Stimulated activated CD4-positive, alpha-beta T cell treated with anti-CD3 and anti-CD28 coated beads, TNF-alpha, amount 100 ng/mL, for 24 hours (primary cell): ENCODE measurements at places on chromosomes 3 and 15.

- DNase-seq: no peak
Observed at GRCh38 chr3:120153294-120153693, 59.0 kb upstream of the GSK3B start.

DNA sequence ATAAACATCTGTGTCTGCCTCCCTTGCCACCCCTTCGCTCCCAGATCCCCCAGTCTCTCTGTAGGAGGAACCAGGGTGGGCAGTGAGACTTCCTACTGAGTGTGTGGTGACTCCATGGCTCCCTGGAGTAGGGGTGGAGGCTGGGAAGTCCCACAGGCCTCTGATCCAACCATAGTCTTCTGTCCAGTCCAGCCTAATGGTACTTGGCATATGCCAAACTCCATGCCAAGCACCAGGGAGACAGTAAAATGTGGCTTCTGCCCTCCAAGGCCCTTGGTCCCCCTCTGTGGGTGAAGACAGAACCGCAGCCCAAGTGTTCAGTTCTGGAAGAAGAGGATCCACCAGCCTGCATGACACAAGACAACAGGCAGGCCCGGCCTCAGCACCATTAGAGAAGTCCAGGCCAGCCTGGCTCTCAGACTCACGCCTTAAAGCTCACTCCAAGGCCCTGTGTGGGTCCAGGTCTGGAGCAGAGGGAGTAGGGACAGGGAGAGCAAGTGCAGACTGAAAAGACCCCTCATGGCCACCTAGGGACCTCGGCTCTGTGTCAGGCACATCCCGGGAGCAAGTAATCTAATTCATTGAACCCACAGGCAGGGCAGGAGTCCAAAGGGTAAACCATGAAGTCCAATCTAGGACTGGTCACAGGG is 112.7 kb downstream of the ETFA start:
- no peak for DNase-seq

DNA sequence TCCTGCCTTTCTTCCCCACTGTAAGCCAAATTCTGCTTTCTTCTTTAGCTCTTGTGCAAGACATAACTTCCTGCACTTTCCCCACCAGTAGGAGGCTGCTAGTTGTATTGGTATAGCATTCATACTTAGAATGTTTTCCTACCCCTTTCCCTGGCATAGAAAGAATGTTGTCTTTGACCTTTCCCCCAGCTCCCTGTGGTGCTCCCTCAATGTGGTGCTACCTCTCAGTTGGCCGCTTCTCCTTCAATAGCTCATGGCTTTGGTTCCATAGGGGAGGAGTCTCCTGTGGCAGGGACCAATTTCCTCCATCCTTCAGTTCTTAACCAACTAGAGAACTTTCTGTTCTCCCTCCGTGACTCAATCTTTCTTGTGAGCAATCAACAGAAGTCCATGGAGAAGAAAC is 67.5 kb upstream of the AKAP13 start:
- no peak for DNase-seq

GRCh38 chr3:133157716-133158115 is 119.5 kb downstream of the TMEM108 start:
- no peak for DNase-seq

- no peak for DNase-seq
Observed at GRCh38 chr15:71562251-71562650, 248.1 kb upstream of the NR2E3 start.

DNA sequence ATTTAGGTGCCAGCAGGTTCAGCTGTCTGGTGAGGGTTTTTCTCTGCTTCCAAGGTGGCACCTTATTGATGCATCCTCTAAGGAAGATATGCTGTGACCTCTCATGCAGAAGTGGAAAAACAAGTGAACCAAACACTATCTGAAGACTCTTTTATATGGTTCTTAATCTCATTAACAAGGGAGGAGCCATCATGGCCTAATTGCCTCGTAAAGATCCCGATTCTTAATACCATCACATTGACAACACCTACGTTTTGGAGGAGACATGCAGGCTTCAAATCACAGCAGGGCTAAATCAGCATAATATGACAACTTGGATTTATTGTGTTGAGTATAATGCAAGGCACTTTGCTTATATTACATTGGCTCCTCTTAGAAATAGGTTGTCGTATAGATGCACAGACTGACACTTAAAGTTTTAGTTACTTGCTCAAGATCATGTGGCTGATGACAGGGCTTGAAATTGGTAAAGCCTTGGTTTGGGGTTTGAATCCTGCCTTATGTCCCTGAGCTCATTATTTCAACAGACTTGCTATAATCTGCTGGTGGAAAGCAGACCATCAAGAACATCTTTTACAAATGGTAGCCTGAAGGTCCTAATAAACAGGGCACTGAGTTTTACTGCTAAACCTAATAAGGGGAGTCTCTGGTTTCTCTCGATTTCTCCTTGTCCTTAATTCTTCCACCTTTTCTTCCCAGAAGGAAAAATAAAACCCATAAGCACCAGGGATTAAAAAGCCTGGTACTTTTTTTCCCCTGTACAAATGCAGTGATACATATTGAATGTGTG is 88.2 kb downstream of the PTPRG start:
- DNase-seq: no peak

DNA sequence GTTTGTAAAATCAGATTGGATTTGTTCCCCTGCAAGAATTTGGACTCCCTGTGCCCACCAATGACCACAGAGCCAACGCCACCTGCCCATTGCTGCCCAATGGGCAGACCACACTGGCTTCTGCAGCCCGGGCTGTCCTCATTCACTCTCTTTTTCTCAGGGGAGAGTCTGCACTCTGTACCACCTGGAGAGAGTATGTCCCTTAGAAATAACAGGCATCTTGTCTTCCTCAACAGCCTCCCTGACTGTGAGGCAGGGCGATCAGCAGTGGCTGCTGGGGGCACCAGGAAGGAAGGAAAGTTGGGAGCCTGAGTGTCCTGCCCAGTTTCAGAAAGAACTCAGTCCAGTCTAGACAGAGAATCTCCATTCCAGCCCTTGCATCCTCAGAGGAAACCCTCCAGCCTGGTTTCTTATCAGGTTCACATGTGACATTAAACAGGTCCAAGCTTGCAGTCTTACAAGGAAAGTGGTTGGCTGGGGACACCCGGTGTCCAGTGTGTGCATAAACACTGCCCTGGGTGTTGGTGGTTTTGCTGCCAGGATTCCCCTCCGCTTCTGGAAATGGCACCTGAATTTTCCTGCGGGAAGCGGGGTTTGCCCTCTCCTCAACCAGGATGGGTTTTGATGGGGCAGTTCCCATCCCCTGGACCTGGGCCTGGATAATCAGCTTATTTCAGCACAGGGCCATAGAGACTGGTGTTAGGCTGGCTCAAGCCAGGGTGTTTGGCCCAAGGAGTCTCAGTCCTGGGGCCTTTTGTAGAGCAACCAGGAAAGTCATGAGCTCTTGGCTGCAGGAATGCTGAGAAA is 37.2 kb downstream of the SSUH2 start:
- DNase-seq: no peak

DNA sequence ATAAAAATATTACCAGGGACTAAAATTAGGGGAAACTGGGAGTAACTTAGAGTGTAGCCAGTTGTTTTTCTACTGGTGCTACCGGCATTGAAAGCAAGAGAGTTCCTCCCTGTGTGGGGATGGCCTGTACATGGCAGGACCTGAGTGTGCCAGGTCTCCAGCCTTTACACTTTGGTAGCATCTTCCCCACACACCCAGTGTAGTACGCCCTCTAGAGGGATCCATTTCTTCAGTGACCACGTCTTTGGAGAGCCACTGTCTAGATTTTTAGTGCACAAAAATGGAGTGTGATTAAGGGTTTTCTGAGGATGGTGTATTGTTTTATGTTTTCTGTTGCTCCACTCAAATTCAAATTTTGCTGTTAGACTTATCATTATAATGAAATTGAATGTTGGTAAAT is 507.0 kb upstream of the TPRG1 start:
- no peak for DNase-seq

DNA sequence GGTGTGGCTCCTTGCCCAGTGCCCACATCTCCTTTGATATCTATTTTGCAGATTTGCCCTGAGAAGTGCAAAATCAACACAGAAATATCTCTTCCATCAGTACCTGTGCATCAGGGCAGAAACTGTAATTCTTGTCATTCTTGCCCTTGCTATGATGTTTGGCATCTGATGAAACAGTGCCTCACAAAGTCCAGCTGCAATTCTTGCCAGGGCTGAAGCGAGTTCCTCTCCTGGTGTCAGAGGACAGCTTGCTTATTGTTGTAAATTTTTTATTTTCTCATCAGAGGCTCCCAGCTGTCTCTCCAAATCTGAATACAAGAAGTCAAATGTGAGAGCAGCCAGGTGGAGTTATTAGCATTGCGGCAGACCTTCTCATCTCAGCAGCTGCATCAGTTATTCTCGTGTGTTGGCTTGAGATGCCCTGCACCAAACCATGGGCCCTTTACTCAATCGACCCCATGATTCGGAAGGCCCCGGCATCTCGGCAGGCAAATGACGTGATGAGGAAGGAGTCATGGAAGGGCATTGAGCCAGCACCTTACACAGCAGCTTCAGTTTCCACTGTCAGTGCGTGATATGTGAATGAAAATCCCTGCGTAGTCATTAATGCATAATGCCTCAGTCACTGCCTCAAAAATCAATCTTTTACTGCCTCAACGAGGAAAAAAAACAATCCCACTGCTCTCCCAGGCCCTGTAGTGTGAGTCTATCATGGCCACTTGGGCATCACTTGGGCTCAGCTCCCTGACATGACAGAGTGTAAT is 93.4 kb downstream of the CCNL1 start:
- no peak for DNase-seq

DNA sequence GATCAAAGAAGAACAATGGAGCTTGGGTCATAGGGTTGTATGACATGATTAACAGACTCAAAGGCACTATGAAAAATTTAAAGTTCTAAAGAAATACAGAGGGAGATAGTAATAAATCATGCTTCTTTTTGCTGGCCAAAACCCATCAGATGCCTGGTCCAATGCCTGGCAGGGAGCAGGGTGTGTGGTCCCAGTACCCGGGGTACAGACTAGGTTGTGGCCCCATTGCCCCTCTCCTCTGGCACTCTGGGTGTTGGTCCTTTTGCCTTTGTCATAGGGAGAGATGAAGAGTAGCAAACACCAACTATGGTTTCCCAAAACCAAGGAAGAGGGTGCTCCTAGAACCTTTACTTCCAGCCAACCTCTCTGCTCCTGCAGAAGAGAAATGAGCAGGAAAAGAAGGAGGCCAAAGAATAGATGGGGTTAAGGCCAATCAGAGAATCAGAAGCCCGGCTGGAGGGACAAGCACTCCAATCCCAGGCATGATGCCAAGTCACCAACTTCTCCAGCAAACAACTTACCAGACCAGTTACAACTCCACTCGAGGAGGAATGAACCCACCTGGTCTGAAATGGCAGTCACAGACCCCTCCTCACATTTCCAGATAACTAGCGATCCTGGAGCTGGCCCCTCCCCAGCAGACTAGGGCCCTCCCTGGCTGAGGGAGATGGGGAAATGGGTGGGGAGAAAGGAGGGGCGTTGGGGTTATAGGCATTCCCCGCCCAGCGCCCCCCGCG is 1.8 kb downstream of the IGDCC3 start:
- no peak for DNase-seq

- peak; percentile 35 for DNase-seq
Observed at GRCh38 chr3:128794067-128794768, 68.2 kb downstream of the RAB7A start.

- DNase-seq: no peak
Observed at GRCh38 chr3:138338244-138338643, 8.6 kb upstream of the NME9 start.

- no peak for DNase-seq
Observed at GRCh38 chr3:123653221-123653682, 68.4 kb upstream of the HACD2 start.

GRCh38 chr3:186757214-186757613 is 26.2 kb upstream of the EIF4A2 start:
- no peak for DNase-seq

DNA sequence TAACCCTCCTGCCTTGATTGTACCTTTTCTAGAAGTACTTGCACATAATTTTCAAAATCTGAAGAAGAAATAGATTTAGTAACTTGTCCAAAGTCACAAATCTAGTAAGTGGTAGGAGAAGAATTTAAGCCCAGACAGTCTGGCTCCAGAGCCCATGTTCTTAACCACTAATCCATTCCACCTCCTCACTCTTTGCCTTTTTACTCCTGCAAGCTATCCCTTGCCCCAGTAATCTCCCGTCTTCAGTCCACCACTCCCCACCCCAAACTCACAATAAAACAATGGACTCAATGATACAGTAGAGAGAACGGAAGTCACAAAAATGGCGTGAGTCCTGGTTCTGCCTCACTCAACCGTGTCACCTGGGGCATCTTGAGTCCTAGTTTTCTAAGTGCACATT is 48.7 kb downstream of the SETMAR start:
- DNase-seq: no peak

DNA sequence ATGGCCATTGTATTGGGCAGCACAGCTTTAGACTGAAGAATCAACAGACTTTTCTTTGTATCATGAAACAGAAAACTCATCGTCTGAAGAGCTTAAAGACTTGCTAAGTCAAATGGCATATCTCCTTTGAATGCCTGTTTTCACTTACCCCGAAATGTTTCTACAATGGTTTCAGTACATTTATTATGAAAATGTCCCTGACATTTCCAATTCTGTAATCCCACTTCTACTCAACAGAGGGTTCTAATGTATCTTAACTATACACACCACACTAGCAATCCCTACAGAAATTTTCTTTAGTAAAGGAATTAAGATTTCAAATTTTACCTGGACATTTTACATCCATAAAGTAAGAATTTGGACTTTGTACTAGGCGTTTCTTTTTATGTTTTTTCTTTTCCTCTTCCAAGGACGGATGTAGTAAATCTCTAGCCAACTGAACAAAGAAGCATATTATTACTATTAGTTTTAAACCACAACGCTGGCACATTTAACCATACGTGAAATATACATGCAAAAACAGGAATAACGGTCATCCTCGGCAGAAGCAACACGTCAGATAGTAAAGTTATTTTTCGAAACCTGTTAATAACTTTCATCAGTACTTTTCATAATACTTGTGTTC is 1.1 kb downstream of the RPS27L start:
- DNase-seq: no peak

DNA sequence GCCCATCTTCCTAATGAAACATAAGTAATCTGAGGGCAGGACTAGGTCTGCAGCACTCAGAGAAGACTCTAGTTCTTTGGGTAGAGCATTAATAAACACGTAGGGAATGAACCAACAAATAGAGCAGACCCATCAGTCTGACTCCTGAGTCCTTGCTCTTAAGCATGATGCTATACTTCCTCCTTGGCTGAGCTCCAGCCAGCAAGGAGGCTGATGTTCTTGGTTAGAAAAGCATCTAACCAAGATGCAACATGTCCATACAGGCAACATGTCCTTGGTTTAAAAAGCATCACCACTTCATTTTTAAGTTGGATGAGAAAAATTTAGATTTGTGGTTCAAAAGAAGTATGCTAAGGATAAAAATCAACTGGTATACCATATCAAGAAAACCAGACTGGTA is 8.5 kb upstream of the MYH15 start:
- DNase-seq: no peak

GRCh38 chr3:111761309-111761795 is 97.7 kb upstream of the PHLDB2 start:
- peak; percentile 2 for DNase-seq

- no peak for DNase-seq
Observed at GRCh38 chr3:12501360-12502020, 17.2 kb downstream of the TSEN2 start.

DNA sequence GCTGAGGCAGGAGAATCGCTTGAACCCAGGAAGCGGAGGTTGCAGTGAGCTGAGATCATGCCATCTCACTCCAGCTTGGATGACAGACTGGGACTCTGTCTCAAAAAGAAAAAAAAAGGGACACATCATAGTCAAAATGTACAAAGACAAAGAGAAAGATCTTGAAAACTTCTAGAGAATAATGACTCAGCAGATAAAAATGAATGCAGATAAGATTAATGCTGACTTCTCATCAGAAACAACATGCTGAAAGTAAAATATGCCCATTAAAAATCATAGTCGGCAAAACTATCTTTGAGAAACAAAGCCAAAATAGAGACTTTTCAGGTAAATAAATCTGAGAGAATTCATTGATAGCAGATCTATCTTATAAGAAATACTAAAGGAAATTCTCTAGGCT is 271.1 kb upstream of the GPR149 start:
- no peak for DNase-seq
